ENCODE measurements at places on chromosomes 16 and 17. TPM values are rescaled to one million over a fixed set of nuclear protein-coding genes. Genes with fewer than 3 reads are reported as not detected.

GRCh38 chr17:74445158-74445557 lies 13.3 kb downstream of the GPRC5C start:
- no peak for DNase-seq

- no peak for DNase-seq
Measured at GRCh38 chr16:89924297-89924924, 1.3 kb downstream of the TUBB3 start.

DNA sequence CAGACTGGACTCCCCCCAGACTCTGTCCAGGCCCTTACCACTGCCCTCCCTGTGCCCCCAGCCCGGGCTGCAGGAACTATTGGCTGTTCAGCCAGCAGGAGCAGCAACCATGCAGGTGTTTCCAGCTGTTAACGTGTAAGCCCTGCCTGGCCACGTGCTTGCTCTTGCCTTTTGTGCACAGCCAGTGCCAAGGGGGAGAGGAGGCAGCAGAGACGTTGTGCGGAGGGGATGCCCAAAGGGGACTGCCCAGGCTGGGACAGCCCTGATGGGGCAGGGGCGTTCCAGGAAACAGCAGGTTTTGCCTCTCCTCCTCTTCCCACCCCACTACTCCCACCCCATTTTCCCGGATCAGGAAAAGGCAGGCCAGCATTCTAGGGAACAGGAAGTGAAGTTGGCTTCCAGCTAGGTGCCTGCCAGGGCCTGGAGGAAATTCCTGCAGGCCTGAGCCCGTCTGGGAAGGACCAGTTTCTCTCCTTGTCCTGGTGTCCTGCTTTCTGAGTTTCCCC lies 16.7 kb upstream of the LASP1NB start:
- peak; percentile 21 for DNase-seq

DNA sequence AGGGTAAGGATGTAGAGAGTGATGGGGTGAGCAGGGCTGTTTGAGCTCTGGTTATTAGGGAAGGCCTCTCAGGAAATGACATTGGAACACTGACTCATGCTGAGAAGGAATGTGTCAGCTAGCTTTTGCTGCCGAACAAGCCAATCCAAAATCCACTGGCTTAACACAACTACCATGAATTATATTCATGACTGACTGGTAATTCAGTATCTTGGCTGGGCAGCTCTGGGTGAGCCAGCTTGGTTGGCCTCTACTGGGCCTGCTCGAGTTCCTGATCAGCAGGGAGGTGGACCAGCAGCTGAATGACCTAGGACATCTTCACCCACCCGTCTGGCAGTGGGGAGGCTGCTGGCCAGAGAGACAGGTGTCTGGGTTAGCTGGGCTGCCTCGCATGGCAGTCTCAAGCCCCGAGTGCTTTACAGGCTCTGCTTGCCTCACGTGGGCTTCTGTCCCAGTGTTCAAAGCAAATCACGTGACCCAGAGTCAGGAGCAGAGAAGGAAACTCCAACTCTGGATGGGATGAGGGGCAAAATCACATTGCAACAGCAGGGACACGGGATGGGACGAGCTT lies 209.4 kb downstream of the KATNIP start:
- no peak for DNase-seq

- peak; percentile 81 for DNase-seq
Measured at GRCh38 chr17:59846394-59847165, 46.2 kb downstream of the TUBD1 start.

DNA sequence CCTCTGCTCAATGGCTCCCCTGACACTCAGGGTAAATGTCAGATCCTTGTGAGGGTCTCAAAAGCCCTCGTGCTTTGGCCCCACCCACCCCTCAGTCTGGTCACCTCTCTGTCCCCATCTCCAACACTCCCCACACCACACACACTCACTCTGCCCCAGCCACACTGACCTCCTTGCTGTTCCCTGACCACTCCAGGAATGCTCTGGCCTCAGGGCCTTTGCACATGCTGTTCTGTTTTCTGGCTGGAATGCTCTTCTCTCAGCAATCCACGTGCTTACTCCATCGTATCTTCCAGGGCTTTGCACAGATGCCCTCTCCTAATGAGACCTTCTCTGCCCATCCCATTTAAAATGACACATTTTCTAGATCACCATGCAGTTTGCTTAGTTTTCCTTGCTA lies 28.2 kb downstream of the GAS7 start:
- no peak for DNase-seq

GRCh38 chr17:58507123-58507634 lies 7.3 kb downstream of the MTMR4 start:
- peak; percentile 89 for DNase-seq

GRCh38 chr16:4089811-4090301 lies 26.4 kb downstream of the ADCY9 start:
- no peak for DNase-seq

LRRC75A gene
- polyA plus RNA-seq: 4.6 TPM

CTRL gene
- 5.3 TPM for polyA plus RNA-seq

Data from left lung (tissue), 14 donors.